ENCODE measurements at places on chromosomes 11 and 22.
A peak's percentile ranks its signal among the peaks of the same experiment; 100 is the strongest.

DNA sequence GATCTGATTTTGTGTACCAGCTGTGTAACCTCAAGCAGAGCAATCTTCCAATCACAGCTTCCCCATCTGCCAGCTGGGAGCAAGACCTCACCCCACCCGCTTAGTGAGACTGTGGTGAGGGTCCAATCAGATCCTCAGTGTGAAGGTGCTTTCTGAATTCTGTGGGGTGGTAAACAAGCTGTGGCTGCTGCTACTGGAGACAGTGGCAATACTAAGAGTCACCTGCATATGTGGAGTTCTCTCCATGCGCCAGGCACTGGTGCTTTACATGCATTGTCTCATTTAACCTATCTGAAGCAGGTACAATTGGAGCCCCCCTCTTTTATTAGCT is 50.4 kb downstream of the CWC15 start:
- DNase-seq: no peak

DNA sequence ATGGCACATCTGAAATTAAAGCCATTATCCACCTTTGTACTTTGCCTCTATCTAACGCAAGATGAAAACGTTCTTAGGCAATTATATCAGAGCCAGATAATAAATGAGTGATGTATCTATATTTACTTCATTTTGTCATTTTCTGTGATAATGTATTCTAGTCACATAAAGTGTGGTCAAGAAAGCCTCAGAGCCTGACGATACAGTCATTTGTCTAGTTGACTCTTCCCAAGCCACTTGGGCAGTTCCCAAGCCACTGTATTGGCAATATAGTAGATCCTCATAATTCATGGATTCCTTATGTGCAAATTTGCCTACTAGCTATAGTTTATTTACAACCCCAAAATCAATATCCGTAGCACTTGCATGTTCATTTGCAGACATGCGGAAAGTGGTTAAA is 7.8 kb downstream of the HOATZ start:
- no peak for DNase-seq

DNA sequence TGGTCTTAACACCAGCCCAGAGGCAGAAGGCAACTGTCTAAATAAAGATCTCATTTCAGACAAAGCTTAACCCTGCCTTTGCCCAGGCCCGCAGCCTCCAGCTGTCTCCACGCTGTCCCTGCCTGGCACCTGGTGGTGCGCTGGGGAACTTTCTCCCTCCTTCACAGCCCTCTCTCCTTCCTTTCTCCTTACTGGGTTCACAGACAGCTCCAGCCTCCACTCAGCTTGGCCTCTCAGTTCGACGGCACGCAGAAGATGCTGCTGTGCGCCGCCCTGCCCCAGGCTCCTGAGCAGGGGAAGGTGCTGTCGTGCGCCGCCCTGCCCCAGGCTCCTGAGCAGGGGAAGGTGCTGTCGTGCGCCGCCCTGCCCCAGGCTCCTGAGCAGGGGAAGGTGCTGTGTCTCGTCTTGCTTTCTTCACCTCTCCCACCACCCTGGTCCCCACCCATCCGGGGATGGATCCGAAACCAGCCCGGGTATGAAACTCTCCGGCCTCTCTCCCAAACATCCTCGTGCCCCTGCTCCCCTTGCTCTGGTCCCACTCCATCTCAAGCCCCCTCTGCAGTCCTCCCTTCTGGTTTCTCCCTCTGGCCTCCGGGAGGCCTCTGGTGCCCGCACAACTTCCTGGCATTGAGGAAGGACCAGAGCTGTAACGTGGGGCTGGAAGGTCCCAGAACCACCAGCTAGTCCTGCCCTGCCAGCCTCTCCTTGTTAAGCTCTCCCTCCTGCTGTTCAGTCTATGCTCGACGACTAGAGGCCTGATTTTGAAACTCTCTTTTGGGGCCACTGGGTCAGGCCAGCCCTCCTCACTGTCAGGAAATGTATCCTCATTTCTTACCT is 22.9 kb upstream of the JAM3 start:
- DNase-seq: no peak

GRCh38 chr11:80320226-80320625 is 879.4 kb upstream of the TENM4 start:
- no peak for DNase-seq

- no peak for DNase-seq
Measured at GRCh38 chr11:121070951-121071845, 29.8 kb upstream of the TECTA start.

DNA sequence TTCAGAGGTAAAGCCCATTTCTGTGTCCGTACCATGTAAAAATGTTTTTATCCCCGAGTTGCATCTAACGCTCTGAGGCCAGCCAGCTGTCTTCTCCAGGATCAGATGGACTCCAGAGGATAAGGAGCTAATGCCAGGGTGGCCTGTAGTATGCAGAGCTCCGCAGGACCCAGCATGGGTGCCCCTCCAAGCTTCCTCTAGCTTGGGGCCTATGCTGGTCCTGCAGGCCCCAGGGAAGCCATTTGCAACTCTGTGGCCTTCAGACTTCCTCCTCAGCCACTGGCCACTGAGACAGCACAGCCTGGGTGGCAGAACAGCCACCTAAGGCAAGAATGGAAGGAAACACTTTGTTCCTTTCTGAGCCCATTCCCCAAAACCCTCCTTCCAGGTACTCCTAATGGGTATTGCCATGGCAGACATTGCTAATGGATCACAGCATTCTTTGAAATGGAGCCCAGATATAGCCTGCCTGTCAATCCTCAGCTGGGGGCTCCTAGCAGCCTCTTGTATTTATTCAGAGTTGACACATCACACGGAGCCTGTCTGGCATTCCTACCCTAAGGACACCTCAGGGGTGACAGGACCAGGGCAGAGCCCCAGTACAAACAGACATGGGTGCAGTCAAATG is 4.7 kb downstream of the ADA2 start:
- no peak for DNase-seq

GRCh38 chr22:37464181-37464580 is 22.0 kb downstream of the MFNG start:
- DNase-seq: no peak

GRCh38 chr11:88206751-88207150 is 31.5 kb upstream of the RAB38 start:
- no peak for DNase-seq

- DNase-seq: no peak
Measured at GRCh38 chr22:19823902-19824211, 30.8 kb downstream of the GNB1L start.

- DNase-seq: peak; percentile 76
Measured at GRCh38 chr22:24471570-24471969, 23.6 kb upstream of the UPB1 start.
